Osteoblast (primary cell): ENCODE measurements at places on chromosomes 12 and 14.

DNA sequence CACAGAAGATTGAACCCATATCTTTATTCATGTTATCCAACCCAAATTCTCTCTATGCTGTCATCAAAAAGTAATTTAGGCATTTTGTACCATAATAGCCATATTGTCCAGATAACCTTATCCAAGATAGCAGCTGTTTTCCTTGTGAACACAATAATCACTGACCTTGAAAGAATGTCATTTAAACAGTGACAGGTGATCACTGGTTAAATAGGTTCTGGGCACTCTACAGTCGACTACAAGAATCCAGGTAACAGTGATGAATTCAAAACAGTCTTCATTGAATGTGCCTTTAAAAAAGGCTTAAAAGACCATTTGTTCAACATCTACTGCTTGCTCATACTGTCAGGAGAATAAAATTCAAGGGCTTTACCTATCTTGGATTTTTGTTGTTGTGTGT is 4.6 kb upstream of the SPX start:
- no peak for DNase-seq

DNA sequence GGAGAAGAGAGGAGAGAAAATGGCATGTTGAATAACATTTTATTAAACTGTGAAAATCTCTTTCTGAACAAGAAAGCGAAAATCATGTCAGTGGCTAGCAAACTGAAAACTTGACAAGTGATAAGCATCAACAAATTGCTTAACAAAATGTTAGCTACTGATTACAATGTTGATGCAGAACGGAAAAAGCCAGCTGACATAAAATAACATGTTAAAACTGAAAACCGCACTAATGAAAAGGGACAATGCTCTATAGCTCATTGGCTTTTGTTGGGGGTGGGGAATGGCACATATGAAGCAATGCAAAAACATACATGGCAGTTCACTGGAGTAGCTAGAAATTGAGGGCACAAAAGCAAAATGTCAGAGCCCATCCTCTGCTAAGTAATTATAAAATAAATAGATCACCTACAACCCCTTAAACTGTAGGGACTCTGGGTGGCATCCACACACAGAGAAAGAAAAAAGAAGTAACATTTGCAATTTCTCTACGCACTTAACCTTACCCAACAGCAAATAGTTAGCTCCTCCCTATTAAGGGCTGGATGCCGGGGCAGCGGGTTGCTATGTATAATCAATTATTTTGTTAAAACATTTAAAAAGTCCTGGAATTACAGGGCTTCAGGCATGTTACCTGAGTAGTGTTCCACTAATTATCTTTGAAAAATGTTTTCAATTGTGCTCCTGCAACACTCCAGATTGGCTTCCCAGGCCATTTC is 129.2 kb upstream of the USP15 start:
- no peak for DNase-seq

DNA sequence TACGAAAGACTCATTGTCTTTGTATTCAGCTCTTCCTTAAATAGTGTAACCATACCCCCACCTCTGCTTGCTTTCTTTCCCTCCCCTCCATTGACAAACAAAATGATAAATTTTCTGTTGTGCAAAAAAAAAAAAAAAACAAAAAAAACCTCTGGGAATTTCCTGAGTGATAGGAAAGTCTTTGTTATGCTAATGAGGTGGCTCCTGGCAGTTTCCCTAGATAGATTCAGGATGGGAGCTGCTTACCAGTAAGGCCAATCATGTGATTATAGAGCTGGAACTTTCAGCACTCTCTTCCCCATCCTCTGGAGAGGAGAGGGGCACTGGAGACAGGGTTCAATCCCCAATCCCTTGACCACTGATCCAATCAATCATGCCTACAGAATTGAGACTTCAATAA is 120.5 kb downstream of the NUAK1 start:
- no peak for DNase-seq

- DNase-seq, result no peak
These were observed 55.5 kb downstream of the RDH12 start for GRCh38 chr14:67757175-67757574.

DNA sequence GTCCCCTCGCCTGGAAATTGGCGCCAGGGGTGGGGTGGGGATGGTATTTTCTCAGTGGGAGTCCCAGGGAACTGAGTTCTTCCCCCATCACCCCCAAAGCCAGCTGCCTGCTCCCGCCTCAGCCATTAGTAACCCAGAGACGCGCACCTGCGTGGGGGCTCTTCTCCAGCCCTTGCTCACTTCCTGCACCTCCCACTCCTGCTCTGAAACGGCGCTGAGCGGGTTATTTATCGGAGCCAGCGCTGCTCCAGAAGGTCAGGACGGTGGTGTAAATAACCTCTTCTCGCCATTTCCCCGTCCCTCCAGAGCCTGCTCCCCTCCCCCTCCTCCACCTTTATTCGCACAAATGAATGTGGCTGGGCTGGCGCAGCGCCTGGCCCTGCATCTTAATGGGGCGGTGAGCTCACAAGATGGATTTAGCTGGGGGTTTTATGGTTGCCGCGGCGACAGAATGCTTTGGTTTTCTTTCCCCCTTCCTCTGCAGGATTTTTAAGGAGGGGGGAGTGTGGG is 12.2 kb downstream of the GPR84 start:
- DNase-seq, result peak; percentile 44

GRCh38 chr14:64758691-64759554 is 54.7 kb downstream of the PLEKHG3 start:
- DNase-seq, result peak; percentile 99

DNA sequence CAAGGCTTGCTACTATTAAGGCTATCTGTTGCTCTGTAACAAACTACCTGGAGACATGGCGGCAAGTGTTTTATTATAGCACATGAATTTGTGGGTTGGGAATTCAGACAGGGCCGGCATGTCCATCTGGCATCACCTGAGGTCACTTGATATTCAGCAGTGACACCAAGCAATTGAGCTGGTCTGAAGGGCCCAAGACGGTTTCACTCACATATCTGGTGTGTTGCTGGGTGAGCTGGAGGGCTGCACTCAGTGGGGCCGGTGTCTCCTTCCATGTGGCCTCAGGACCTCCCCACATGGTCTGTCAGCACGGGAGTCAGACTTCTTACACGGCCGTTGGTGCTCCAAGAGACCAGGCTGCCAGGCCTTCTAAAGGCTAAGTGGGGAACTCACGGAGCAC is 52.4 kb upstream of the SCN8A start:
- DNase-seq, result no peak

- no peak for DNase-seq
These were observed 280.5 kb downstream of the VRK1 start for GRCh38 chr14:97077687-97078086.
